ENCODE measurements at places on chromosomes 6 and 20. TPM values are rescaled to one million over a fixed set of nuclear protein-coding genes. Genes with fewer than 3 reads are reported as not detected.

Gene NTSR1
- under 0.01 TPM for total RNA-seq

Gene BAG2
- 0.90 TPM for total RNA-seq

Gene LY6G5B
- total RNA-seq: 0.64 TPM

Gene COQ3
- 5.5 TPM for total RNA-seq

Gene GPR6
- total RNA-seq: not detected

Gene UBE2V1
- total RNA-seq: 23.6 TPM

Gene BMP2
- total RNA-seq: 13.1 TPM

Gene PSMF1
- 34.5 TPM for total RNA-seq

Gene MACROD2
- total RNA-seq: 0.25 TPM

Gene RFX6
- not detected for total RNA-seq

Gene ZNF311
- total RNA-seq: 0.13 TPM

Gene ENPP1
- 0.13 TPM for total RNA-seq

Gene RBM38
- total RNA-seq: 16.7 TPM

Gene HIVEP1
- 5.6 TPM for total RNA-seq

Gene PKIB
- total RNA-seq: 0.13 TPM

Gene SLC4A11
- 26.0 TPM for total RNA-seq

Gene LTV1
- total RNA-seq: 10.4 TPM

Gene TGM3
- not detected for total RNA-seq

Gene DPPA5
- not detected for total RNA-seq

Gene NFATC2
- 2.7 TPM for total RNA-seq

Gene MYBL2
- total RNA-seq: 13.0 TPM

Gene EMILIN3
- 0.13 TPM for total RNA-seq

Gene C6orf120
- 24.4 TPM for total RNA-seq

Gene LGSN
- not detected for total RNA-seq
